Stimulated activated CD8-positive, alpha-beta memory T cell treated with anti-CD3 and anti-CD28 coated beads, Interleukin-15, amount 100 ng/mL, for 1 hour (primary cell): ENCODE measurements at places on chromosomes 2 and 18.

DNA sequence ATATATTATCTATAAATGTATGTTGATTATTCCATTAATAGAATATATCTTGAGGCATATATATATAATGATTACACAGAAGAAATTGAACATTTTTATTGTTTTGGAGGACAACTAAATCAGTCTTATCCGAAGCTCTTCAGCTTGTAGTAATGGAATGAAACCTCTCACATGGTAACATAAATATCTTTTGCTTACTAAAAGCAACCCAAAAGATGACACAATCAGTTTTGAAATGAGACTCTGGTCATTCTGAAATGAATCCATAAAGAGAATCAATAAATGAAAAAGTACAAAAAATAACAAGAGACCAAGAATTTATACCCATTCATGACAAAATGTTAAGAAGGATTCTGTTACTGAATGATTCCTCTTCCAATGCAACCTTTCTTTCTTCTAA lies 110.2 kb downstream of the FIGN start:
- DNase-seq, result no peak

- DNase-seq, result no peak
Measured at GRCh38 chr18:63284827-63285733, 34.5 kb downstream of the BCL2 start.

- DNase-seq, result no peak
Measured at GRCh38 chr2:219897456-219897855, 270.0 kb downstream of the SLC4A3 start.

- no peak for DNase-seq
Measured at GRCh38 chr2:214699236-214699635, 110.2 kb downstream of the BARD1 start.

GRCh38 chr2:223618172-223619035 lies 16.2 kb upstream of the SCG2 start:
- DNase-seq, result no peak

- DNase-seq, result no peak
Measured at GRCh38 chr2:152720794-152721193, 2.4 kb downstream of the ARL6IP6 start.

GRCh38 chr2:69244882-69245281 lies 142.1 kb downstream of the GFPT1 start:
- no peak for DNase-seq

DNA sequence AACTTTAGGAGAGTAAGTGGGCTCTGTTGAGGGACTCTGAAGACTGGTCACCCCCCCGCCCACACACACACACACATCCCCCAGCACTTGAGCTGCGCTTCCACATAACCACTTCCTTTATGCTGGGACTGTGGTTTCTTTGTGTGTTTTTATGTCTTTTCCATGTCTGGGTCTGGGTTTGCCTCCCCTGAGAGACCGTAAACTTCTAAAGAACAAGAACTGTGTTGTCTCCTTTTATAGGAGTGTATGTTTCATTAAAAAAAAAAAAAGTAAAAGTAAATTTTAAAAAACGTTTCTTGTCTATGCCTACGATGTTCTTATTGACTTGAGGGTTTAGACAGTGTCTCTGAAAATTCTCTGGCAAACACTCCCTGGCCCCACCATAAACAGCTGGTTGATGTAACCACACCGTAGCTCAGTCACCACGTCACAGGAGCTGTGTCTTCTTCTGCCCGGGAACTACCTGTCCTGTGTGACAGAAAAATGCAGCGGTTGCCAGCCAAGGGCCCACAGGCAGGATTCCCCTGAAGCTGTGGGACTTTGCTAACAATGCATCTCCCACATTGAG lies 68.0 kb downstream of the KLHL29 start:
- DNase-seq, result no peak

DNA sequence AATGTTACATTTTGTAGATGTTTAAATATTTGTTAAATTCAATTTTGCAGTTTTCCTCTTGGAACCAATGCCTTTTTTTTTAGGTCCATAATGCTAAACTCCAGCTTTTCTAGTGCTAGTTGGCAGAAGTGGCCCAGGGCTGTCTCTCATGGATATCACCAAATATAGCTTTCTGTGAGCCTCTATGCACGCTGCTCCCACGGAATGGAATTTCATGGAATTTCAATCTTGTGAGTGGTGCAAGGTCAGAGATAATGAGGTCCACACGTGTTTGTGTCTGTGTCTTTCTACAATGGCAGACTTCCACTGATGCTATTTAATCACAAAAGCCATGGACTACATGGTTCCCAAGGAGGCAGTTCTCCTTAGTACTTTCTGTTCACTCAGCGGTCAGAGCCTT lies 191.5 kb upstream of the PARD3B start:
- DNase-seq, result no peak

DNA sequence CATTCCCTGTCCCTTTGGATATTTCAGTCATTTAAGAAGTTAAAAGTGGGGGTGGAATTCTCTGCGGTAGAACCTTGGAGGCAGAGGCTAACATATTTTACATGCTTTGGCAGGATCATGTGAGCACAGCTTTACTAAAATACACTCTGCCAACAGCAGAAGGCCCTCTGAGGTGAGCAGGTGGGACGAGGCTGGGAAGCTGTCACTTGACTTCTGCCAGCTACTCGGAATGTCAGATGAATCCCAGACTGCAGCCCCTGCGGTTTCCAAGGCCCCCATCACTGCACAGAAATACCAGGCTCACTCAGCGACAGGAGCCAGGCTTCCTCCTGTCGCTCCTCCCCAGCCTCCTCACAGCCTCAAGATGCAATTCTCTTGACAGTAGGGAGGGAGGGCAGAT lies 220.9 kb upstream of the REV1 start:
- DNase-seq, result no peak

DNA sequence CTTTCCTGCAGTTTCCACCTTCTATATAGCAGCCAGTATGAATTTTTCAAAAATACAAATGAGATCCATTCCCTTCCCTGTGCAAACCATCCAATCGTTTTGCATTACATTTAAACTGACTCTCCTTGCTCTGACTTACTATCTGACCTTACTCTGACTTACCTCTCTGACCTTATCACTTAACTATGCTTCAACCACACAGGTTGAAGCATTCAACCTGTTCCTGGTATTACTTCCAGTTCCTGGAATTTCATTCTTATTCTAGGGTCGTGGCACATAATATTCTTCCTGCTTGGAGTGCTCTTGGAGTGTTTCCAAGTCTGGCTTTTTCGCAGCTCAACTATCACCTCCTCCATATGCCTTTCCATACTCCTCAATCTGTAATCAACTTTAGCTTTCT lies 850.6 kb upstream of the CHAC2 start:
- DNase-seq, result no peak

DNA sequence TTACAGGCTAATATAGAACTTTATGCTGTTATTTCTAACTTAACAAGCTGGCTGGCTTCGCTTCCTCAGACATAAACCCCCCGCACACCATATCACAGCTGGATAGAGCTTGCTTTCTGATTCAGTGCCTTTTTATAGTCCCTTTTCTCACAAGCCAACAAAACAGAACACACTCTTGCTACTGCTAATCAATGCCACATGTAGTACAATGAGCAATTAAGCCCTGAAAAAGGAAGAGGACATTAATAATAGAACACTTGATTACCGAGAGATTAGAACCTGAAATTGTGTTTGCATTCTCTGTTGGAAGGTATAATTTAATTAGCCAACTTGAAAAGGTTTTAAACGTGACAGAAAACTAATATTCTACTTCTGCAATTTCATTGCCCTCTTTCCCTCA lies 267.7 kb upstream of the CYRIA start:
- no peak for DNase-seq

DNA sequence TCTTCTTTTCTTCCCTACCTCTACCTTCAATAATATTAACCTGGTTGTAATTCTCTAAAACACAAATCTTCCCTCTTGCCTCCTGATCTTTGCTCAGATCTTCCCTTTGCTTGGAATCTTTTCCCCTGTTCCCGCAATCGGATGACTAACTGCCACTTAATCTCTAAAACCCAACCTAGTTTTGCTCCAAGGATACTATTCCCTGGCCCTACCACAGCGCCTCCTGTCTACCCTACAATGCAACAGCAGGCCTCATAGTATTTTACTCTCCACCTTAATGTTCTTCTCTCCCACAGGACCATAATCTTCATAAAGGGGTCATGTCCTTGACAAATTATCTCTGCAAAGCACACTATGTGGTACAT lies 246.8 kb upstream of the TNP1 start:
- DNase-seq, result no peak
